Uterus (tissue), 4 donors: ENCODE measurements at places on chromosomes 1 and 21. TPM values are rescaled to one million over a fixed set of nuclear protein-coding genes. Genes with fewer than 3 reads are reported as not detected.

The ZBTB37 gene
- total RNA-seq, result 7.1 TPM

The DUSP23 gene
- 60.1 TPM for total RNA-seq

The LAMB3 gene
- 17.4 TPM for total RNA-seq

The ARTN gene
- not detected for total RNA-seq

The CLCA4 gene
- not detected for total RNA-seq

The TTC34 gene
- total RNA-seq, result 0.29 TPM

The RASSF5 gene
- total RNA-seq, result 3.5 TPM
